Large intestine (tissue), 12 donors: ENCODE measurements at places on chromosomes 7 and 10. TPM values are rescaled to one million over a fixed set of nuclear protein-coding genes. Genes with fewer than 3 reads are reported as not detected.
A peak's percentile ranks its signal among the peaks of the same experiment; 100 is the strongest.

GRCh38 chr7:44275146-44275545 is 50.2 kb downstream of the CAMK2B start:
- no peaks in the 10 kb centered on the region for H3K4me1 ChIP-seq
- no peak overlapping the region for H3K27ac ChIP-seq
- no peaks in the 10 kb centered on the region for H3K36me3 ChIP-seq
- H3K4me3 ChIP-seq: no peak overlapping the region

MEOX2 gene
- 3.3 TPM for polyA plus RNA-seq

SPDYE5 gene
- polyA plus RNA-seq: 2.0 TPM

DNA sequence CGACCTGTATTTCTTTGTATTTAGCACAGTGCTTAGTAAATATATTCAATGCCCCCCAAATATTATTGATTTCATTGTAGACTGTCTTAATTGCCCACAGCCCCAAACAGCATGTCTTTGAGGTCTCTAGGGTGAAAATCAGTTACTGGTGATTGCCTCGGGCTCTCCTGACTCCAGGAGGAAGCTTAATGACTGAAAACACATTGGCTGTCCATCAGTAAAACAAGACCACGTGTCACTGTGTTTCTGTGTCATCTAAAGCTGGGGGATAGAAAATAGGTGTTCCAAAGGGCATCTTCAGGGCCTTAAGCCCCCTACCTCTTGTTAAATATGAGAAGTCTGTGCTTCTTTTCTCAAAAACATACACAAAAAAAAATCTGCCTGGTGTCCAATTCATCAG is 67.9 kb downstream of the CACNA2D1 start:
- no peaks in the 10 kb centered on the region for H3K27me3 ChIP-seq
- H3K4me1 ChIP-seq: no peaks in the 10 kb centered on the region
- DNase-seq: no peak
- no peaks in the 10 kb centered on the region for H3K36me3 ChIP-seq
- no peak overlapping the region for H3K4me3 ChIP-seq

DNA sequence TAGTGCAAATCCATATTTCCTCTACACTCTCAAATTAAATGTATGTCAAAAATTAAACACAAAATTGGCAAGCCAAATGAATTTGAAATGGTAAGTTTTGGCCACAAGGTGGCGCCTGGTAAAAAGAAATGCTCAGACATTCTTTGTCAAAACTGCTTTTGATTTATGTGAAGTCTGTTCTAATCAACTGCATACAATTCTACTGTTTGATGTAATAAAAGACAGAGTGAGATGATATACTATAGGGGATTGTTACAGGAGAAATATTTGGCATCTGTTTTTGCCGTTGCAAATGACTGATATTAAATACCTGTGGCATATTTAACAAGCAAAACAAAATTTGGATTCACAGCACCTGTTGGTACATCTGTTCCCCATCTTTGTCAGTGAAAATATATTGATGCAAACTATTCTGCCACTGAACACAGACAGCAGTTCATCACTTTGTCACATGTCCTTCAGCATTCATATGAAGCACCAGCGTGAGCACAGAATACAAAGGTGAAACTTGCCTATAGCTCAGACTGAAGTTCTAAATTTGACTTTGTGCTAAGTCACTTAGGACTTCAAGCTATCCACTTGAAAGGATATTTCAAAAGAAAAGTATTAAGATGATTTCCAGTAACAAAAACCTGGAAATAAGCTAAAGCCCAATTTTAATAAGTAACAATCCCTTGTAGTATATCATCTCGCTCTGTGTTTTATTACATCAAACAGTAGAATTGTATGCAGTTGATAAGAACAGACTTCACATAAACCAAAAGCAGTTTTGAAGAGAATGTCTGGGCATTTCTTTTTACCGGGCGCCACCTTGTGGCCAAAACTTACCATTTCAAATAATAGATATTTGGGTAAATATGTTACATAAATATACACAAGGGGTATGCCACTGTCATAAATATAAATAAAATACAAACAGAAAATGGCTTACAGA is 10.2 kb upstream of the CH25H start:
- peak; percentile 36 for DNase-seq
- H3K4me3 ChIP-seq: no peak overlapping the region
- peaks cover 29% of the 10 kb centered on the region for H3K36me3 ChIP-seq

DNA sequence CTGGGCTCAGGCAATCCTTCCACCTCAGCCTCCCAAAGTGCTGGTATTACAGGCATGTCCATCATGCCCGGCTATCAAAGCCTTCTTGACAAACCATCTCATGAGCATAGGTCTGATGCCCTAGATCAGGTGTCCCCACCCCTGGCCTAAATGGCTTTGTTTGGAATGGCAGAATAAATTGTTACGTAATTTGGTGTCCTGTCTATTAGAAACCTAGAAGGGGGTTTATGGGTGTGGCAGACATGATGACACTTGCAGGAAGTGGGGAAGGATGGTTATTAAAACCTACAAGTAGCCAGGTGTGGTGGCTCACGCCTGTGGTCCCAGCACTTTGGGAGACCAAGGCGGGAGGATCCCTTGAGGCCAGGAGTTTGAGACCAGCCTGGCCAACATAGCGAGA is 38.6 kb upstream of the MKLN1 start:
- H3K4me3 ChIP-seq: no peak overlapping the region
- no peak overlapping the region for H3K27ac ChIP-seq
- H3K27me3 ChIP-seq: no peaks in the 10 kb centered on the region
- H3K36me3 ChIP-seq: no peaks in the 10 kb centered on the region
- H3K4me1 ChIP-seq: no peaks in the 10 kb centered on the region
- no peak for DNase-seq

CNTNAP2 gene
- polyA plus RNA-seq: 12.9 TPM

PSD gene
- polyA plus RNA-seq: 62.0 TPM

ADCY1 gene
- polyA plus RNA-seq: 1.4 TPM

- no peak for DNase-seq
- no peaks in the 10 kb centered on the region for H3K4me1 ChIP-seq
- no peaks in the 10 kb centered on the region for H3K36me3 ChIP-seq
- H3K27me3 ChIP-seq: no peaks in the 10 kb centered on the region
- no peak overlapping the region for H3K4me3 ChIP-seq
These were observed 46.0 kb downstream of the SH2D4B start for GRCh38 chr10:80583685-80584084.

LRRC18 gene
- polyA plus RNA-seq: 0.24 TPM

DNA sequence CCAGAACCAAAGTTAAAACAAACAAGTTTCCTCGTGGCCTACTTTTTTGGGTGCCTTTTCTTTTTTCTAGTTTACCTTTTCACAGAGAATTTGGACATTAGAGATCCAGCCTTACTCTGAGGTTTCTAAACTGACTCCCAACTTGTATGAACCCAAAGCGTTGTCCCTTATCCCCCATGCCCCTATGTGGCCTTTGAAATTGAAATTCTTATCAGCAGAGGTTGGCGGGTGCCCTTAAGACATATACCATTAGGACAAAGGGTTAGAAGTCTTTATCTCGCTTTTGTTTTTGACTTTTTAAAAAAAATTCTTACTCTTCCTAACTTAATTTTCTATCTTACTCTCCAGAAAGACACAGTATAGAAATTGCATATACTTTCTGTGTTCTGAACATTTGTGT is 76.3 kb upstream of the C7orf33 start:
- no peak overlapping the region for H3K27ac ChIP-seq
- no peak overlapping the region for H3K4me3 ChIP-seq
- H3K27me3 ChIP-seq: no peaks in the 10 kb centered on the region
- H3K4me1 ChIP-seq: peaks cover 4% of the 10 kb centered on the region
- no peak for DNase-seq

ANKRD22 gene
- polyA plus RNA-seq: 1.3 TPM

DNA sequence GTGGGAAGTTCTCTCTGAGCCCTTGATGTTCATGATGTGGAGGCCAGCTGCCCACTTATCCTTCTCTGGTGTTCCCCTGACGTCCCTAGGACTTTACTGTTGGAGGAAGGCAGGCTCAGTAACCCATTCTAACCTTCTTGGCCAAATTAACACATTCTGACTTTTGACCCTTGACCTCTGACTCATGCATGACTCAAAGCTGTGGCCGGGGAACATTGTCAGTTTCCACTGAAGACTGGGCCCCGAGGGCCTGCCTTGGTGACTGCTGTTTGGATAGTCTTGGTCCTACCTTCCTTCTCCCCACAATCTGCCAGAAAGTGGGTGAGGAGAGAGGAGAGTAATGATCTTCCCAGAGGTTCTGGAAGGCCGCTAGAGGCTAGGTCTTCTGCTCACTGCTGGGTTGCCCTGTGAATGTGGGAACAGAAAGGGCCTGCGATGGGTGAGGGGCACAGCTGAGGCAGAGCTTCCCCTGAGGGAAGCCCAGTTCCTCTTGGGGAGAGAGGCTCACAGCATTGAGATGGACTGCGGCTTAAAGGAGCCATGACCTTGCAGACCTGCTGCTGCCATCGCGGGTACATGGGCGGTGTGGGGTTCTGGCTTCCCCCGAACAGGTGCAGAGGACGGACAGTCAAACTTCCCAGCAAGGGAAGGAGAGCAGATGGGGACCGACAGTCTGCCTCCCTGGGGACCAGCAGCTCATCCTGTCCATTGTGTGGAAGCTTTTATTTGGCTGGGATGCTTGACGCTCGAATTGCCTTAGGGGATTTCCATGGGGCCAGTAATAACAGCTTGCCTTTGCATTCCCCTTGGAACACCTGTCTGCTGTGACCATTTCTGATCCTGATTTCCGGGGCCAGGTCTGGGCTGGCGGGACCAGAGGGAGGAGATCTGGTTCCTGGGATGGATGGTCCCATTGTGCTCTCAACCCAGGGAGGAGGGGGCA is 43.8 kb downstream of the ADAMTS14 start:
- H3K27me3 ChIP-seq: no peaks in the 10 kb centered on the region
- no peak overlapping the region for H3K27ac ChIP-seq
- peaks cover 4% of the 10 kb centered on the region for H3K4me1 ChIP-seq
- no peaks in the 10 kb centered on the region for H3K36me3 ChIP-seq
- DNase-seq: no peak

NME8 gene
- 0.04 TPM for polyA plus RNA-seq

DNA sequence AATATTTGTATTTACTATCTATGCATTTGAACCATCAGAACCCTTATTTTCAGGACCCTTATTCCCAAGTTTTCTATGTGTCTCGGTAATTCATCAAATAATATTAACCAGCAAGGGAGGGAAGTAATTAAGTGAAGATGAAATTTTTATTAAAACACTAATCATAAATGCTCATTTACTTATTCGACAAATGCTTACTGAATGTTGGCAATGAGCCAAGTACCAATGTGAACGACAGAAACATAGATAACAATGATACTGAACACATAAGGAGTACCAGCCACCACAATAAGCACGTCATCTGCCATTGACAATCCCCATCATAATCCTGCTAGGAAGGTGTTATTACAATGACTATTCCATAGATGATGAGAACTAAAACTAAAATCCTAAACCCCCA is 45.5 kb downstream of the GRM8 start:
- no peak overlapping the region for H3K27ac ChIP-seq
- DNase-seq: no peak
- no peaks in the 10 kb centered on the region for H3K27me3 ChIP-seq
- no peaks in the 10 kb centered on the region for H3K36me3 ChIP-seq
- no peaks in the 10 kb centered on the region for H3K4me1 ChIP-seq

GNGT1 gene
- polyA plus RNA-seq: not detected

GRCh38 chr10:131511391-131511790 is 199.9 kb upstream of the TCERG1L start:
- H3K4me3 ChIP-seq: no peak overlapping the region
- DNase-seq: no peak
- no peak overlapping the region for H3K27ac ChIP-seq

DNA sequence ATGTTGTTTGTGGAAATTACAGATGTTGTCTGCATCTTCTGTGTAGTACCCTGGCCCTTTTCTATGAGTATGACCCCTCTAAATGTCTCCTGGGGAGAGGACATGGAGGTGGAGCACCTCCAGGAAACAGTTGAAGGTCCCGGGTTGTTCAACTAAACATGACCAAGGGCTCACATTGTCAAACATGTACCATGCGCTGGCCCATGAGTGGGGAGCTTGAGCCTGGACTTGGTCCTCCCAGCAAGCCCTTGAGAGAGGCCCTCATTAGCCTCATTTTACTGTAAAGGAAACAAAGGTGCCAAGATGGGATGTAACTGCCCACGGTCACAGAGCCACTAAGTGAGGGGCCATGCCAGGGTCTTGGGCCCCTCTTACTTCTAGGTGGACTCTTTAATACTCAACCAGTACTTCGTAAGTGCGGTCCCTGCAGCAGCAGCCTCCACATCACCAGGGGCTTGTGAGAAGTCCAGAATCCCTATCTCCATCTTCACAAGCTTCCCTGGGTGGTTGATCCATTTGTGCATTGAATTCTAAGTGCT is 31.2 kb downstream of the C10orf71 start:
- no peak overlapping the region for H3K27ac ChIP-seq
- no peaks in the 10 kb centered on the region for H3K36me3 ChIP-seq
- no peaks in the 10 kb centered on the region for H3K4me1 ChIP-seq
- no peaks in the 10 kb centered on the region for H3K27me3 ChIP-seq

- no peaks in the 10 kb centered on the region for H3K36me3 ChIP-seq
- H3K4me1 ChIP-seq: peaks cover 22% of the 10 kb centered on the region
- peaks cover 7% of the 10 kb centered on the region for H3K27me3 ChIP-seq
- no peak overlapping the region for H3K27ac ChIP-seq
- DNase-seq: peak; percentile 27
These were observed 6.2 kb upstream of the MBL2 start for GRCh38 chr10:52778511-52779392.

DNA sequence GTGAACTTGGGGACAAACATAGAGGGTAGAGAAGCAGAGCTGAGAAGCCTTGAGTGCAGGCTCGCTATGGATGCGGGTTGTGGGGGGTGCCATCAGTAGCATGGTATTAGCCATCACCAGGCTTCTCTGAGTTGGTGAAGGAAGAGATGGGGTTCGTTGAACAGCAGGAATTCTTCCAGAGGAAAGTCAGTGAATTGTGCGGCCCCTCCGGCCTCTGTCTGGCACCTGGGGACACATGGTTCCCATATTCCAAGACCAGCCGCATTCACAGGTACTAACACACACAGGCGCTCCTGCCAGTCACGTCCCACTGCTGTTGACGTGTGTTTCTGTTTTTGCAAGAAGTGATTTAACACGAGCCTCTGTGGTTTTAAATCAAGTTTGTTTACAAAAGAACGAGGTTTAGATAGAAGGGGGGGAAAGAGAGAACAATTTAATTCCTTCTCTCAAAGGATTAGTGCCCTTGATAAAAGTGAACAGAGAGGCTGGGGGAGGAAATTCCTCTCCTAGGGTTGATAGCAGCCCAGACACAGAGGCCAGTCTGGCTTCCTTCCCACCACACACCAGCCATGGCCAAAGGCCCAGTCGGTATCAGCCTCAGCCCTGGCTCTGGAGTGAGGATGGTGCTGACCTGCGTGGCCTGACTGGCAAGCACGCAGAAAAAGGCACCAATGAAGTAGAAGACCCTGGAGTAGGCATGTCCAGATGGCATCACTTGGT is 252.6 kb upstream of the IGFBP3 start:
- peaks cover 3% of the 10 kb centered on the region for H3K27me3 ChIP-seq
- no peaks in the 10 kb centered on the region for H3K36me3 ChIP-seq
- no peak overlapping the region for H3K27ac ChIP-seq
- DNase-seq: no peak

JAKMIP3 gene
- polyA plus RNA-seq: 0.45 TPM

- H3K36me3 ChIP-seq: no peaks in the 10 kb centered on the region
- no peaks in the 10 kb centered on the region for H3K4me1 ChIP-seq
- DNase-seq: no peak
- no peaks in the 10 kb centered on the region for H3K27me3 ChIP-seq
These were observed 84.6 kb upstream of the STEAP4 start for GRCh38 chr7:88391247-88391646.
